ENCODE measurements at places on chromosomes 4 and X. TPM values are rescaled to one million over a fixed set of nuclear protein-coding genes. Genes with fewer than 3 reads are reported as not detected.

GRCh38 chrX:110569506-110569905, 210.9 kb downstream of the RTL9 start:
- no peak for DNase-seq

The SRPX gene
- polyA plus RNA-seq: 5.1 TPM

DNA sequence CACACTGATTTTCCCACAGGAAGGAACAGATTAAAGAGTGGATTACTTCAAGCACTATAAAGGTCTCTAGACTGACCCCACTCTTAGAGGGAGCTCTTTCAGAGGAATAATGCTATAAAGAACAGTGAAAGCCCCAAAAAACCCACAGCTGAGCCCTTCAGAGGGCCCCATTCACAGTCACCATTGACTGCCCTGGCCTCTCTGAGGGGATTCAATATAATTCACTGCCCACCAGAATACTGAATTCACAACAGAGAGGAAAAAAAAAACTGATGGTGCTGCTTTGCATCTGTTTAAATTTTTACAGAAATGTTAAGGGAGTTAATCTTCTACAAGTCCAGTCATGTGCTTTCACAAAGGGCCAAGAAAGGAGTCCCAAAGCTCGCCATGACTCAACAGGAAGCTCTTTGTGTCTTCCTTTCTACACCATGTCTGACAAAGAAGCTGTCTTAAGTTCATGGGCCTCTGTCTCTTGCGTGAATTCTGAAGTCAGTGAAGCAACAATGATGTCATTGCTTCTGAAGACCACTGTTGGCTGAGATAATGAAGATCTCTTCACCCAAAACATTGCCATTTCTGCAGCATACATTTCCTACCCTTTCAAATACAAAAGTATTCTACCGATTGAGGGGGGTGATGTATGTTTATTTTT, 174.9 kb downstream of the ADAMTS3 start:
- no peak for DNase-seq

GRCh38 chr4:85486425-85487086, 11.6 kb downstream of the ARHGAP24 start:
- no peak for DNase-seq

DNA sequence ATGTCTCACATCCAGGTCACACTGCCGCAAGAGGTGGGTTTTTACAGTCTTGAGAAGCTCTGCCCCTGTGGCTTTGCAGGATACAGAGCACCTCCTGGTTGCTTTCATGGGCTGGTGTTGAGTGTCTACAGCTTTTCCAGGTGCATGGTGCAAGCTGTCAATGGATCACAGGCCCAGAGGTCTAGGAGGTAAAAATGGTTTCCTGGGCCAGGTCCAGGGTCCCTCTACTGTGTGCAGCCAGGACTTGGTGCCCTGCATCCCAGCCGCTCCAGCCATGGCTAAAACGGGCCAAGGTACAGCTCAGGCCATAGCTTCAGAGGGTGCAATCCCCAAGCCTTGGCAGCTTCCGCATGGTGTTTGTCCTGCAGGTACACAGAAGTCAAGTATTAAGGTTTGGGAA, 434.1 kb upstream of the GALNT7 start:
- DNase-seq: no peak

The UCP1 gene
- not detected for polyA plus RNA-seq

The SOWAHB gene
- polyA plus RNA-seq: 7.3 TPM

GRCh38 chr4:85244638-85245037, 230.3 kb upstream of the ARHGAP24 start:
- no peak for DNase-seq

DNA sequence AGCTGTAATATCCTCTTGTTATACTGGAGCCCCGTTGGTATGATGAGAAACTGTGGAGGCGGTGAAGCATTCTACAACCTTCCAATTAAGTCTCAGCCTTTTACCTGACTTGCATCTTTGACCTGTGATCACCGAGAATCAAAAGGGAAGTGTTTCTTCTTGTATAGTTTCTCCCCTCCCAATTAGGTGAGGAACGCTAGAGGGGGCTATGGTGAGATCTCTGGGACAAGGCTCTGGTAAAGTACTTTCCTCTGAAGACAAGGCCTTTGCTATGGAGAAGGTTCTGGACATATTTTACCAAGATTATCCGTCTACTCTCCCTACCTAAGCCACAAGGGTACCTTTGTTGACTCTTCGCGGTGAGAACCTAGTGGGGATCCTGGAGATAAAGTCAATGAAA, 111.3 kb downstream of the CBLL2 start:
- DNase-seq: no peak

DNA sequence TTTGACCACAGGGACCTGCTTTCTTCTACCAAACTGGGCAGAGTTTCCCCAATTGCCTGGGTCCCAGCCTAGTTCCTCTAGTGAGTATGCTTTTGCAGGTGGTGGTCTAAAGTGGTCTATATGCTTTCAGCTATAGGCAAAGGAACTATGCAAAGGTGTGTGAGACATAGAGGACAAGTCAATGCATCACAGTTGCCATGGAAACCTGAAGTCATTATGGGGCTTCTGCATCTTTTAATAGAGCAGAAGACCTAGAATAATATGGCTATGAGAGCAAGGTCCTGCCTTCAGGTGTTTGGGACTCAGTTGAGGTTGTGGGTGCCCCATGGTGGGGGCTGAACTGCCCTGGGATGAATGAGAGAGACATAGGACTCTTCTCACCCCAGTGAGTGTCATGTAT, 92.1 kb upstream of the RAB40AL start:
- DNase-seq: no peak

The ANKRD50 gene
- polyA plus RNA-seq: 1.6 TPM

DNA sequence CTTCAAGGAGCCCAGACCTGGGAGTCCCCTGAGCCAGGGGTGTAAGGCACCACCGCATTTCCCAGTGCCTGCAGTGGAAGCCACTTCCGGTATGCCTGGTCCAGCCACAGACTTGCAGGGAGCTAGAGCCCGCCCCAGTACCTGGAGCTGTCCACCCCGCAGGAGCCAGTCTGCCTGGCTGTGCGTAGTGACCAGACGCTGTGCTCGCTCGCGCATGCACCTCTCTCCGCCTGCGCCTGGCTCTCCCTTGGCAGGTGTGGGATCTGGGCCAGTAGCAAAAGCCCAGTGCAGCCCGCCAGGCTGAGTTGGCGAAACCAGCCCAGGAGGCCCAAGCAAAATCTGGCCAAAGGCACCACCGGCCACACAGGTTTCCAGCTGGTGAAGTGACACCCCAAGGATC, 973.7 kb upstream of the AGA start:
- DNase-seq: no peak

DNA sequence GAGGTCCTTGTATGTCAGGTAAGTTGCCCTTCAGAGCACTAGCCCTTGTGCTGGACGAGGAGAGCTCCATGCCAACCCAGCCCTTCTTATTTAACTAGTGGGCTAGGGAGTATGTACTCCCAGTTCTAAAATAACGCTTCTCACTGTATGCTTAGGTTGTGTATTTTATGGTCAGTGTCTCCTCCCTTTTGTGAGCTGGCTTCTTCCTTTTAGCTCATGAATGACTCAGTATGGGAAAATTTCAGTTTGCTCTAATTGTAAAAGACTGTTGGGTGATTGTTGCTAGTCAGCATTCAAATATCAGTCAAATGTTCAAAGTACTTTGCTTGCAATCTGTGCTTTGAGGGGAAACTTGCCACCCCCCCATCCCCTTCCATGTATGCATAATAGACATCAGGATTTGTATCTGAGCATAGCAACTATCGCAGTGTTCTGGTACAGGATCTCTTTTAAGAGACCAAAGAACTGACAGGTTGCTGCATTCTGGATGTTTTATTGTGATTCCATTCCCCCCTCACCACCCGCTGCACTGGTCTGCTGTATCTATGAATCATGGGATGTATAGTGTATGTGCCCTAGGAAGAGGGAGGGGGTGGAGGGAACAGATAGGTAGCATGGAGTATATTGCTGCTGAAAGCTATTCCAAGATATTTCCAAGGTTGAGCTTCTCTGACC, 34.7 kb downstream of the DLG3 start:
- DNase-seq: peak; percentile 74

DNA sequence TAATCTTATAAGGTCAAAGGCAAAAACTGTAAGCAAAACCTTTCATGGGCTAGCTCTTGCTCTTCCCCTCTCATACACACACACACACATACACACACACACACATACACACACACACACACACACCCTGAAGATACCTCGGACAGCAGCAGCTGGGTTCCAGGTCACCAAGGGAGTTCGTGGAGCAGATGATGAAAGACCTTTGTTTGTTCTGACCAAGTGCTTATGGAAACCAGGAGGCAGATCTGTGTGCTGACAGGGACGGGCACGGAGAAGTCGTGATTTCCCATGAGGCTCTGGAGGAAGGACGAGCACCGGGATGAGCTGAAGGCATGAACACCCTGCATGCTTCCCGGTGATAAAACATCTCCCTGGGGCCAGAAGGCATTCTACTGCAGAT, 35.4 kb upstream of the CRMP1 start:
- DNase-seq: no peak

- no peak for DNase-seq
Measured at GRCh38 chr4:126182786-126183185, 868.0 kb downstream of the FAT4 start.

DNA sequence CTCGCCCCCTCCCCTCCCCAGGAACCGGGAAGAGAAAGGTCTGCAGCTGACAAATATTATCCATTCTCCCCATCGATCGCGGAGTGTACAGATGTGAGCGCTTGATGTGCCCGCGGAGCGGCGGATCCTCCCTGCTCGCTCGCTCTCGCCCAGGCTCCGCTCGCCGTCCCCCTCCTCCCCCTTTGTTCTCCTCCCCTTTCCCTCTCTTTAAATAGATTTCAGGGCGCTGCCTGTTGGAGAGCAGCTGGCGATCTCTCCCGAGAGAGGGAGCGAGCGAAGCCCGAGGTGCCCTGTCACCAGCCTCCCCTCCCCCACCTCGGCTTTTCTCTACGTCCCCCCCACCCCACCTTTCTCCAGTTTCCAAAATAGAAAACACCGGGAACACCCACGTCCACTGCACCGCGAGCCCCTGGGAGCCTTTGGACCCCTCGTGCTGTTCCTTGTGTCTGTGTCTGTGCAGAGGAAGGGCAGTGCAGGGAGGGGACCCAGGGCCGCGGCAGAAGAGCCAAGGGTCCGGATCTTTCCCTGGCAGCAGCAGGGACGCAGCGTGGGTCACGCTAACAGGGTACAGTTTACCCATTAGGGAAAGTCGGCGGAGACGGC, 56.6 kb upstream of the BCOR start:
- DNase-seq: peak; percentile 43

The DUSP9 gene
- polyA plus RNA-seq: not detected

DNA sequence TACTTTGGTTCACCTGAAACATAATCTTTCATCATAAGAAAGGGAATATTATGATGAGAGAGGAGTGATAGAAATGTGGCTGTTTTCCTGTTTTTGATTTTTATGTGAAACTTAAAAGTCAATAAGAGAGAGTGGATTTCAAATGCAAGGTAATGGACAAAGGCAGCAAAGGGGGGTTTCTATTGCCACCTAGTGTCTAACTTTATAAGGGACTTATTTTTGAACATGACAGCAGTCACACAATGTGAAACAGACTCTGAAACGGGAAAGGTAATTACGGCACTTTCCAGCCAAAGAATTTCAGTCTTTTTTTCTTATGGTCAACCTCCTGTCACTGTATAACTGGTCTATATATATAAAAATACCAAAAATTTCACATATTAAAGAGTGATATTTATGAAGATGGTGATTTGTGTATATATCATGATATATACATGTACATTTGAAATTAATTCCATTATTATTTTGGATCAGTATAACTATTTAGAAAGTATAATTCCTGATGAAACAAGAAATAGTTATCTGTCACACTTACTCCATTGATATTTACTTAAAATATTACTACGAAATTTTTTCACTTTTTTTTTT, 127.1 kb downstream of the FBXO8 start:
- DNase-seq: peak; percentile 39

- no peak for DNase-seq
Measured at GRCh38 chr4:164949448-164950143, 27.9 kb downstream of the TRIM61 start.

- no peak for DNase-seq
Measured at GRCh38 chr4:178470996-178471784, 1029.0 kb upstream of the AGA start.

GRCh38 chrX:146208821-146209220, 391.2 kb downstream of the SLITRK2 start:
- no peak for DNase-seq

- DNase-seq: no peak
Measured at GRCh38 chrX:151287954-151288353, 109.1 kb upstream of the VMA21 start.

DNA sequence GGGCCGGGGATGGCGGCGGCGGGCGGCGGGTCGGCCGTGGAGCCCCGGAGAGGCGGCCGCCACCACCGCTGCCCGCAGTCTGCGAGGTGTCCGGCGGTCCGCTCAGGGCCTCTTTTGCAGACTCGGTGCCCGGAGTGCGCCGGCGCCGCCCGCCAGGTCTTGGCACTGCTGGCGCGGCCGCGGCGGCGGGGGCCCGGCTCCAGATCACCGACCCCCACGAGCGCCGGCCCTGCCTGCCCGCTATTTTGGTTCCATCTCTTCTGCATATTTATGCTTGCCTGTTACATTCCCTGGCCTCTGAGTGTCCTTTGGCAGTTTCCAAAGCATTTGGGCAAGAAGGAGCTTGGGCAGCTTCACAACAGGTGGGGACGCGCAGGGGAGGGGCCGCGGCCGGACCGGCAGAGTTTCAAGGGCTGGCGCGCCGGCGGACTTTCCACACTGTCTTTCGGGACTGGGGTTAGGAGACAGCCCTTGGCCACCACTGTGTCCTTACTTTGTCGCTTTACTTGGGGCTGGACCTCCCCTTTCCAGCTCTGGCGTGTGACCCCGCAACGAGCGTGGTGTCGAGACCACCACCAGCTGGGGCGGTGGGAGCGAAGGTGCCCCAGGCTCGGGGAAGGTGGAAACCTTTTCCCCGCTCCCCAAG, 668 bp upstream of the TAPT1 start:
- DNase-seq: peak; percentile 53

- DNase-seq: peak; percentile 31
Measured at GRCh38 chr4:81684352-81684751, 212.6 kb upstream of the RASGEF1B start.

The DNAAF6 gene
- not detected for polyA plus RNA-seq

DNA sequence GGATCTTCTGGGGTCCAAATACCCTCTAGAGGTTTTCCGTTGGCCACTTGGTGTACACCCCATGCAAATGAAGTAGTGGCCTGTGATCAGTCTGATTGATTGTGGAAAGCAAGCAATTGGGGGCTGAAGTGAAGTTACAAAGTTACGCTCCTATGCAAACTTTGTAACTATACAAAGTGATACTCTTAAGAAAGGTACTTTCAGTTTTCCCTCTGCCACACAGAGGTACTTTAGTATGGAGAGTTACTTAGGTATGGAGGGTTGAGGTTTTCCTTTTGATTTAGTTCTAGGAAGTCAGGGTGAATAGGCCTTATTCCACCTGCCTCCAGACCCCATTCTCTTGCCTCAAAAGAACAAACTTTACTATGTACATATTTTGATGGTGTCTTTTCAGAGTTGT, 28.7 kb downstream of the STAG2 start:
- no peak for DNase-seq

DNA sequence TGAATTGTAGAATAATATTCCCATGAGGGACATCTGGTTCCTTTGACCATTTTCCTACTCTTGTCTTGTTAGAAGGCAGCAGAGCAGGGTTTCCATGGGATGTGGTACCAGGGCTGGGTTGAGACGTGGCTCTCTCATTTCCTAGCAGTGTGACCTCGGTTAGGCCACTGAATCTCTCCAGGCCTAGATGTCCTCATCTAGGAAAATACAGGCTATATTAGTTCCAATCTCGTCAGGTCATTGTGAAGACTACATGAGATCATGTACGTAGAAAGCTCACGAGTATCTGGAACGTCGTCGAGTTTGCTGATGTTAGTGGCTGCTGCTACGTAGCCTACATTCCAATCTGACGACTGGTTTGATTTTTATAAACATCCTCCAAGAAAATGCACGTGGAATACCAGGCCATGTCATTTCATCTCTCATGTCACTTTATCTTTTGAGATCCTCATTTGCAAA, 278.2 kb upstream of the GATB start:
- DNase-seq: no peak

Measured in small intestine (tissue), 16 donors.